ENCODE measurements at places on chromosomes 2 and 18.
A peak's percentile ranks its signal among the peaks of the same experiment; 100 is the strongest.

DNA sequence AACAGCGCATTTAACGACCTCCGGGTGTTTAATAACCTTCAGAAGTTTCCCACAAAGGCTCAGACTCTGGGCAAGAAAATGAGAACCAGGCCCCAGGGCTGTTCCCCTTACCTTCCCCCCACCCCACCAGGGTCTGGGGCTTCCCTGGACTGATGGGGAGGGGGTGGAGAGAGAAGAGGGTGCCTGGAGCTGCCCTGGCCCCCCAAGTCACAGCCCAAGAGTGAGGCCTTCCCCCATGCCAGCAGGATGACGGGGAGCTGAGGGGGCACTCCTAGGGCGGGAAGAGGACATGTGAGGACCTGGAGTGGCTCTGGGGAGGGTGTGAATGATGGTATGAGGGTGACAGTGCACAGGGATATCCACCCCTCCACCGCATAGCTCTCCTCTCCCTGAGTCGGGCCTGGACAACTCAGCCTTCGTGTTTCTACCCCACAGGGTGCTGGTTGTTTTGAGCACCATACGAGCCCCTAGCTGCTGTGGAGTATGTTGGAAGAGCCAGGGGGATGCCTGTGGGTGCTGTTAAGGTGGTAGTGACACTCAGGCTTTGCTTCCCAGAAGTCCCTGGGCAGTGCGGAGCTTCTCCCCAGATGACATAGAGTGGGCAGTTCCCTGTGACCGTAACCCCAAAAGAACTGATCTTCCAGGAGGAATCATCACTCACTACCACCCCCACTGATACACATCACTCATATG lies 3.9 kb downstream of the PKDCC start:
- ATAC-seq, result no peak

DNA sequence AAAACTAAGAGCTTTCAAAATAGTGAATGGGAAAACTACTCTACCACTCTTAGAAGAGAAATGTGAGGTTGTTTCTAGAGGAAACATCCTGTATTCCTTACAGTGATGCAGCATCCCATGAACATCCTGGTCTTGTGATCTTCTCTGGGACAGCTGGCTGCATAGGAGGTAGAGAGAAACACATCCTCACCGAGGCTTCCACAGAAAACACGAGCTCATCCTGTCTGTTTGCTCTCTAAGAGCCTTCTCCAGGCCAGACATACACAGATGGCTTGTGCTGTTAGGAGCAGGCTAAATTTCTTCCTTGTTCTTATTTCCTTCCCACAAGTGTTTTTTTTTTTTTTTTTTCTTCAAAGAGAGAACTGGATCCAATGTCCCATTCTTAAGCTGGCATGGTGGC lies 14.7 kb upstream of the FZD7 start:
- ATAC-seq, result no peak

DNA sequence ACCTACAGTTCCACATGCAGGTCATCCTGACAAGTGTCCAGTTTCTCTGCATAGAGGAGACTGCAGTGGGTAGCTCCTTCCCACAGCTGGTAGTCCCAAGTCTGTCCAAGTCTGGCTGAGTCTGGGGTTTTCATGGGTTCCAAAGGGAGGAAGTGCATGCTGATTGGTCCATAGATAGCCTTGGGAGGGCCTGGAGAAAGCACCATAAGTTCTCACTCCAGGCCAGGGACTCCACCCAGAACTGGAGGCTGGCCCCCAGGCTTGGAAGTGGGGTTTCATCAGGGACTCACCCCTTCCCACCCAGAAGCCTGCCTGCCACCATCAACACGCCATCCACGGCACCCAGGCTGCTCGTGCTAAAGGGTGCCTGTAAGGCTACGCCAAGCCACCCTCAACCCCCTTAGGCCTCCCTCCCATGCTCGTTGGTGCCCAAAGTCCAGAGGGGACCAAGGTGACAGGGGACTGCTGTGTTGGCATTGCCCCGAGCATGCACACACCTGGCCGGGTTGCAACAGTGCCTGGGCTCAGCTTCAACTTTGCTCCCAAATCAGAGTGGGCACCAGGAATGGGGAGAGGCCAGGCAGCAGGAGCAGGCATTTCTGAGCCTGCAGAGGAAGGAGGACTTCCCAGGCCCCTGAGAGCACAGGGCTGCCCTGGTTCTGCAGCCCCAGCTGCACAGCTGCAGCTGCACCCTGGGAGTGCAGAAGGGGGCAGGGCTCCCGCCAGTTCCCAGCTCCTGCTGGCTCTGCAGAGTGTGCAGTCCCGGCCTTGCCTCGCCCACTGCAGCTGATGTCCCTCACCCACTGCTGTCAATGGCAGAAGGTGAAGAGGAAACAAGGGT lies 116.5 kb upstream of the MAP2 start:
- ATAC-seq, result no peak

- no peak for ATAC-seq
Measured at GRCh38 chr18:56326336-56327072, 311.9 kb downstream of the TXNL1 start.

- ATAC-seq, result no peak
Measured at GRCh38 chr2:33292981-33293595, 183.4 kb upstream of the RASGRP3 start.

GRCh38 chr18:64850791-64851190 lies 701.9 kb upstream of the LINC00305 start:
- ATAC-seq, result no peak

DNA sequence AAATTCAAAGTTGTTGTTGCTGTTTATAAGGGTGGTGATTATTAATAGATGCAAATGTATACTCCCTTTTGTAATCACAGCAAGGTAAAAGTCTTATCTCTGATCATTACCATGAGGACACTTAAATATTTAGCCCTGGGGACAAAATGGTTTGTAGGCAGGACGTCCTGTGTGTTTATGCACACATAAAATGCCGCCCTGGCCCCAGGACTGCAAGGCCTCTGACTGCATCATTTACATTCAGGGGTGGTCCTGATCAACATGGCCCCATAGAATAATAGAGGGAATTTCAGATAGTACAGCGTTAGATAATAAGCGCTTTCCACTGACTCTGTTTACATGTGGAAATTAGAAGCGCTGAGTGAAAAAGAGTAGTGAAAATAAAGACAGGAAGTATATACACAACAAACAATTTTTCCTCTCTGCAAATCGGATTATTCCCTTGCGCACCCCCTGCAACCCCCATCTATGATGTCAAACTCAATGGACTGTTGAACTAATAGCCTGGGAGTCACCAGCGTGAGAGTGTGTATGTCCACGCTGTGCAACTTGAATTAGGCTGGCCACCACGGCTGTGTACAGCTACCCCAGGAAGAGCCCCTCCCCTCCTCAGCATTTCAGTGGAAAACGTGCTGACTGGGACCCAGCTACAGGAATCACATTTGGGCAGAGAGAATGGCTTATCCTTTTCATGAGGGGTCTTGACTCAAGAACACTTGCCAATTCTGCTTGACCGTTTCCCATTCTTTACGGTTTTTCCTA lies 291.5 kb downstream of the SOX11 start:
- ATAC-seq, result no peak

- no peak for ATAC-seq
Measured at GRCh38 chr2:673615-674320, 3.4 kb downstream of the TMEM18 start.

- ATAC-seq, result peak; percentile 14
Measured at GRCh38 chr2:241848761-241849615, 9.7 kb downstream of the PDCD1 start.

- ATAC-seq, result peak; percentile 47
Measured at GRCh38 chr2:73291093-73291460, 2.3 kb downstream of the EGR4 start.

GRCh38 chr2:97718051-97718882 lies 4.9 kb downstream of the ZAP70 start:
- peak; percentile 33 for ATAC-seq

- no peak for ATAC-seq
Measured at GRCh38 chr2:5387406-5387805, 304.8 kb upstream of the SOX11 start.

- no peak for ATAC-seq
Measured at GRCh38 chr18:44792456-44793061, 111.9 kb downstream of the SETBP1 start.

- no peak for ATAC-seq
Measured at GRCh38 chr2:159151198-159152127, 135.0 kb downstream of the WDSUB1 start.

DNA sequence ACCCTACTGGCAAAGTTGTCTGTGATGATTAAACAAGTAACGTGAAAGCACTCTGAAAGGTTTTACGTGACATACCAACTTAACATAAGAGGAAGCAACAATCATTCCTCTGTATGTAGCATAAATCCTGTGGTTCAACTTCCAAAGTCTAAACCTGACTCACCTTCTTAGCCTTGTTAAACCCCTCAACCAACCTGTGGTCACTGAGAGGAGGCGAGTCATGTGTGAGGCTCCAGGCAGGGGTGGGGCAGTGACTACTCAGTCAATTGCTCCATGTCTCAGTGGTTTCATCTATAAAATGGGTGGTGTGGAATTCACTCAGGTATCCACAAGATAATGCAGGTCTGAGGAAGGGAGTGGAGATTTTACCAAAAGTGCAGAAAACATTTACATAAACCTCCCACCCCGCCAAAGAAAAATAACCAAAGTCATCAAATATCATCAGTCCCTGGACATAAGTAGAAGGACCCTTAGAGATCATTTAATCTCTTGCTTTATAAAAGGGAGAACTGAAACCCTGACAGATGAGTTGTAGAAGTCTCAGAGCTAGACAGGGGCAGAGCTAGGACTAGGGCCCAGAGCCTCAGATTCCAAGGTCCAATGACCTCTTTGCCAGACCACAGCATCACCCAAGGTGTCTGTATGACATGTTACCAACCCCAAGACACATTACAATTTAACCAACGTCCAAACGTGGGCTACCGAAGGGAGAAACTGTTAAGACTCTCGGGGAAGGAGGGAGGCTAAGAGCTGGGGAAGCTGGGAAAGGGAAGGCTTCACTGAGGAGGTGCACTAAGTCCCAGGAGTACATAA lies 3.7 kb upstream of the PCBP1 start:
- ATAC-seq, result peak; percentile 71

DNA sequence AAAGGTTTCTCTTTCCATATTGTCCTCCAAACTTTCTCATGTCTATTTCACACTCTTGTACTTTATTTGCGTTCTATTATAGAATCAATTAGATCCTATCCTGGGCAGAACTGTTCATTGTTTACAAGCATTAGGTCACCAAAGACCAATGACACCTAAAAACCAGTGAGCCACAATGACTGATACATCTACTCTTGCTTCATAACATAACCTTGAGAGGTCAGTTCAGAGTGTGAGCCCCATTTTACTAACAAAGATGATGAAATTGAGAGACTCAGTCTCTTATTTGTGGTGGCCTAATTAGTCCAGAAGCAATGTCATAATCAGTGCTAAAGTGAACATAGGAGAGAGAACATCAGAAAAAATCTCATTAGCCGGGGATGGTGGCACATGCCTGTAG lies 248.9 kb upstream of the RBBP8 start:
- ATAC-seq, result no peak

GRCh38 chr2:241454837-241455485 lies 53.4 kb downstream of the STK25 start:
- ATAC-seq, result peak; percentile 79

DNA sequence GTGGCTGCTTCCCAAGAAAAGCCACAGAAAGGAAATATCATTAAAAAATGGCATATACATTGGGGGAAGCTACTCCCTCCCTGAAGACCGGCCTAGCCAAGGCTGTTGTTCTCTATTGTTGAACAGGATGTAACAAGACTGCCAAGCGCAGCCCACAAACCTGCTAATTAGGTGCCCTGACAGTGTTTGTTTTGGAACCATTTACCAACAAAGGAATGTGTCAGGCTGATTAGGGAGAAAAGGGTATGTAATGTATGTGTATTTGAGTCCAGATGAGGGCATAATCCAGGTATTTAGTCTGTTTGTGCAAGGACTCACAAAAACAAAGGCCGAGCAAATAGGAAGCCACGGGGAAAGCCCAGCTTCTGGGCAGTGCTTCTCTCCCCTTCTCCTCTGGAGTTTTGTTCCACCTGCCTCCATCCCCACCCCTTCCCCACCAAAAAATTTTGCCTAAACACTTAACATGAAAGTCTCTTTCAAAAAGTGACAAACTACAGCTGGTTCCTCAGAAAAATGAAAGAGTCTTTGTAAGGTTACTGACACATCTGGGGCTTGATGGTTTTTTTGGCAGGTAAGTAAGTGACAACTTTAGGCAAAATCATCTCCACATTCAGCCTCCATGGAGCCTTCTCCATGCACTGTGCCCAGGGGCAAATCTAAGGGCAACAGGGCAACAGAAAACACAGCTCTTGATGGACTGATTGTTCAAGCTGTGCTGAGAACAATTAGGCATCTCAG lies 78.3 kb upstream of the FZD5 start:
- ATAC-seq, result peak; percentile 92

- no peak for ATAC-seq
Measured at GRCh38 chr18:48915626-48916425, 34.9 kb downstream of the SMAD7 start.

- no peak for ATAC-seq
Measured at GRCh38 chr2:148965623-148966437, 72.7 kb upstream of the LYPD6B start.

- no peak for ATAC-seq
Measured at GRCh38 chr2:114784890-114785583, 342.6 kb downstream of the DPP10 start.

DNA sequence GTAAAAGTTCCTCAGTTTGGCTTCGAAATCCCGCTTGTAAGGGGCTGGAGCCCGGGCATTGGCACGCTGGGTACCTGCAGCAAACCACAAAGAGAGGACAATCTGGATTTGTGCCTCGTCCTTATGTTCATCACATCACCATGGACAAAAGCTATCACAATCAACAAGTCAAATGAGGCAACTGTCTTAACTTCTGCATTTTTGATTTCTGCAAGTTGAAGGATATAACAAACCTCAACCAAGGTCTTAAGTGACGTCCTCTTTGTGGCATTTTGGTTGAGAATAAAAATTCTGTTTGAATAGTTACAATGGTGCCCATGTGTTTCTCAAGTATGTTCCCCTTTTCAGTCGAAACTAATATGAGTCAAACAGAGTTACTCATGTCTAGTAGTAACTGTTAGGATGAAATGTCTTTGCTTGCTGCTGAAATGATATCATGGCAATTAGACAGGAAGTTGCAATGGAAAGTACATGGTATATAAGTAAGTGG lies 70.8 kb upstream of the STK17B start:
- ATAC-seq, result peak; percentile 64

DNA sequence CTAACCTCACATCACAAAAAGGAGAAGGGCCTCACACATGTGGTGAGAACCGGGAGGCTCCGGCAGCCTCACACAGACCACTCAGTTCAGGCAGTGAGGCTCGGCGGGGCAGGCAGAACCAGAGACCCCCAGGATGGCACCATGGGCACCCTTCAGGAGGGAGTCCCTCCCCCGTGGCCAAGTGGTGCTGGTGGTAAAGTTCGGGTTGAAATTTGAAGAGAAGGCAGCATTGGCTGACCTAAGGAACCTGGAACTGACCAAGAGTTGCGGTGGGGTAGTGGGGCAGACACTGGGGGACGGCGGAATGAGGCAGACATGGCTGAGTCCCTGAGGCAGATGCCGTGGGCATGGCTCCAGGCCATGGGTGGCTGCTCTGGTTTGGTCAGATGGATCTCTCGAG lies 239.3 kb upstream of the MYT1L start:
- no peak for ATAC-seq

- no peak for ATAC-seq
Measured at GRCh38 chr18:23188068-23188760, 52.9 kb downstream of the CABLES1 start.
